ENCODE measurements at places on chromosomes 12 and 14. TPM values are rescaled to one million over a fixed set of nuclear protein-coding genes. Genes with fewer than 3 reads are reported as not detected.

DNA sequence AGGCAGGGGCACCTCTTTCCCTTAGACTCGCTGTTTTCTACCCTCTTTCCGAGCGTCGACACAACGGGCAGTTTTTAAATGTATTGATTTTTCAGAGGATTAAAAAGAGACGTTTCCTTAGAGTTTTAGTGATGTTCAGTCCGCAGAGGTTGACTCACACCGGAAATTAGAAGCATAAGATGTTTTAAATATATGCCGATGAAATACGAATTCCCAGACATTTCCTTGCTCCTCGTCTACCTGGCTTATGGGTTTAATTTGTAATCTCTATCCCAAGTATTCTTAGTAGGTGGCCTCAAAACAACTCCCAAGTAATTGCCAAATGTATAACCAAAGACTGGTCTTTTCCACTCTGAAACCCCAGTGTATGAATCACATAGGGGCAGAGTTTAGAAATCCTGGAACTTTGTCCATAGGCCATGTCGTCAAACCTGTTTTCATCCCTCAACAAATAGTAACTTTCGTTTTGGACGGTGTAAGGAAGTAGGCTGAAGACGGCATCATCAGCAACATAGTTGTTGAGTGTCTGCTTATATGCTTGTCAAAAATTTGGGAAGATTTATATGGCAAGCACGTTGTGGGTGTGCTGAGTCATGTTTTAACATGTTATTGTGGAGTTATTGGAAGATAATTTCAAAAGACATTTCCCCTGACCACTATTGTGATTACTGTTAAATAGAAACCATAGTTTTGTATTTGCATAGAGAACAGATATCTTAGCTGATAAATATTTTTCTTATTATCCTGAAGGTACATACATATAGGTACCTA is 824 bp downstream of the TBK1 start:
- H3K27me3 ChIP-seq: no peaks in the 10 kb centered on the region
- H3K4me1 ChIP-seq: peaks cover 10% of the 10 kb centered on the region
- H3K4me3 ChIP-seq: peak overlapping the region; percentile 91
- DNase-seq: peak; percentile 21
- peaks cover 6% of the 10 kb centered on the region for H3K36me3 ChIP-seq

DNA sequence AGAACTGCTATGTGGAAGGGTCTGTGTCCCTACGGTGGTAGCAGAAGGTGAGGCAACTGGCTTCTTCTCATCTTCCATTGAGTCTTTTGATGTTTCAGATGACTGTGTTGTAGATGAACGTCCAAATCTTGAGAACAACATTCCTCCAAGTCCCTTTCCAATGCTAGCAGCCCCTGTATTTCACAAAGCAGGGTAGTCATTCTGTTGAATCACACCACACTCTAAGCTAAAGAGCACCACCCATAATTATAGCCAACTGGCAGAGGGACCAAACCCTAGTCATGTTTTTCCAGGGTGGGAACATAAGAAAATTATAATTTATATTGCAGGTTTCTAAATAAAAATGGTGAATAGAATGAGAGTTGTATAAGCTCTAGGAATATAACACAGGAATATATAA is 98.7 kb downstream of the DDHD1 start:
- no peak overlapping the region for H3K27ac ChIP-seq
- DNase-seq: no peak
- no peaks in the 10 kb centered on the region for H3K36me3 ChIP-seq
- no peaks in the 10 kb centered on the region for H3K27me3 ChIP-seq
- no peaks in the 10 kb centered on the region for H3K4me1 ChIP-seq

DNA sequence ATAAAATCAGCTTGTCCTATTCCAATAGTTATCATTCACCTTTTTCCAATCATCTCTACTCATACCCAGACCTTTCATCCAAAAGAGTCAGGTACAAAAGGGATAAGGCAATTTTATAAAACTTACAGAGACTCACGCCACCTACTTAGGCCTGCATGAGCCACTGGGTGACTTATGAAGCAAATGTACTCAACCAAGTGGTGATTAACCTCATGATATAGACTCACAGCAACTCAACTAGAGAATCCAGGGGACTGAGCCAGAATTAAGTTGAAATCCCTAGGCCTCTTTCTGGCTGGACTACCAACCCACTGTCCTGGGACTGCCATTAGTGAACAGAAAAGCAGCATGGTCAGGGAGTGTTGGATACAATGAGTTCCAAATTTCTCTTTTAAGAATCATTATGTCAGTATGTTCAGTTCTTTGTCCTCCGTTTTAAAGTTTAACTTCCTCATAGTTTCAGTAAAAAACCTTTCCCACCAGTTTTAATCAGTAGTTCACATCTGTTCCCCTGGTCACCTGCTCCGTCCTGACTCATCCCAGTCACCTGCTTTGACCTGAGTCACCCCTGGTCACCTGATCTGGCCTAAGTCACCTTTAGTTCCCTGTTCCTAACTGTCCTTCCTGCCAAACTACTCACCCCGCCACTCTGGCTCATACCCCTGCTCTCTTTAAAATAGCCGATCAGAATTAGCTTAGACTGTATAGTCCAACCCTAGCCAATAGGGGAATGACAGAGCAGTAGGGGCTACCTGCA is 36.8 kb downstream of the SPTSSA start:
- DNase-seq: no peak
- H3K36me3 ChIP-seq: no peaks in the 10 kb centered on the region
- H3K4me1 ChIP-seq: no peaks in the 10 kb centered on the region
- no peaks in the 10 kb centered on the region for H3K27me3 ChIP-seq

- no peaks in the 10 kb centered on the region for H3K4me1 ChIP-seq
- no peak overlapping the region for H3K27ac ChIP-seq
- no peak for DNase-seq
- H3K4me3 ChIP-seq: no peak overlapping the region
- no peaks in the 10 kb centered on the region for H3K36me3 ChIP-seq
- no peaks in the 10 kb centered on the region for H3K27me3 ChIP-seq
These were observed 135.8 kb upstream of the SCAF11 start for GRCh38 chr12:46126050-46126727.

- no peaks in the 10 kb centered on the region for H3K27me3 ChIP-seq
- DNase-seq: no peak
- H3K36me3 ChIP-seq: no peaks in the 10 kb centered on the region
- H3K27ac ChIP-seq: no peak overlapping the region
- peaks cover 16% of the 10 kb centered on the region for H3K4me1 ChIP-seq
- H3K4me3 ChIP-seq: no peak overlapping the region
These were observed 19.2 kb downstream of the PACS2 start for GRCh38 chr14:105333613-105334364.

DNA sequence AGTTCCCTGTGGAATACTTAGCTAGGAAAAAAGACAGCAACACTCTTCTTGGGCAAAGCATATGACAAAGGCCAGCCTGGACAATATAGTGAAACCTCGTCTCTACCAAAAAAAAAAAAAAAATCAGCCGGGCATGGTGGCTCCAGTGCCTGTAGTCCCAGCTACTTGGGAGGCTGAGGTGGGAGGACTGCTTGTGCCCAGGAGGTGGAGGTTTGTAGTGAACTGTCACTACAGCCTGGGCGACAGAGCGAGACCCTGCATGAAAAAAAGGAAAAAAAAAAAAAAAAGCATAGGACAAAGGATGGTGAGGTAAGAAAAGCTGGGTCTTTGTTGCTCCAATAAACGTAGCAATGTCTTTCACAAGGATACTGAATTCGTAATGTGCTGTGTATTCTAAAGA is 1.1 kb downstream of the TXNDC16 start:
- peak overlapping the region; percentile 76 for H3K27ac ChIP-seq
- H3K36me3 ChIP-seq: no peaks in the 10 kb centered on the region
- DNase-seq: no peak
- H3K4me1 ChIP-seq: peaks cover 21% of the 10 kb centered on the region

DNA sequence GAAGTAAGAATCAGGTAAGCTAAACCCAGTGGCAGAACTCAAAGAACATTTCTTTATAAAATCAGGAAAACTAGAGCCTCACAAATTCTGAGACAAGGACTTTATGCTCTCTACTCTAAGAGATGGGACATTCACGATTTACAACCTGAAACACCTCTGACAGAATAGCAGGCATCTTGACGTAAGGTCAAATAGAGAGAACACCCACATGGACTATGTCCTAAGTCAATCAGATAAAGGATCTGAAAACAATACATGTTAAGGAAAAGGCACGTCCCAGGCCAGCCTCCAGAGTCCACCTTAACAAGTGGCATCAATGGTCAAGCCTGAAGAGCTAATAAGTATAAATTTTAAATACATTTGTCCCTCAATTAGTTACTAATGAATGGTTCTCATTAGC is 39.9 kb upstream of the SYCP3 start:
- no peak overlapping the region for H3K27ac ChIP-seq
- H3K4me3 ChIP-seq: no peak overlapping the region
- H3K27me3 ChIP-seq: no peaks in the 10 kb centered on the region
- no peak for DNase-seq

- H3K4me3 ChIP-seq: peak overlapping the region; percentile 60
- peaks cover 40% of the 10 kb centered on the region for H3K27me3 ChIP-seq
- no peak overlapping the region for H3K27ac ChIP-seq
- H3K4me1 ChIP-seq: no peaks in the 10 kb centered on the region
- DNase-seq: peak; percentile 69
These were observed 10.9 kb upstream of the KRT77 start for GRCh38 chr12:52713960-52714886.

GRCh38 chr14:98949481-98950135 is 322.4 kb downstream of the BCL11B start:
- no peak overlapping the region for H3K4me3 ChIP-seq
- no peak overlapping the region for H3K27ac ChIP-seq
- no peaks in the 10 kb centered on the region for H3K27me3 ChIP-seq
- H3K4me1 ChIP-seq: no peaks in the 10 kb centered on the region
- H3K36me3 ChIP-seq: no peaks in the 10 kb centered on the region
- DNase-seq: no peak

DNA sequence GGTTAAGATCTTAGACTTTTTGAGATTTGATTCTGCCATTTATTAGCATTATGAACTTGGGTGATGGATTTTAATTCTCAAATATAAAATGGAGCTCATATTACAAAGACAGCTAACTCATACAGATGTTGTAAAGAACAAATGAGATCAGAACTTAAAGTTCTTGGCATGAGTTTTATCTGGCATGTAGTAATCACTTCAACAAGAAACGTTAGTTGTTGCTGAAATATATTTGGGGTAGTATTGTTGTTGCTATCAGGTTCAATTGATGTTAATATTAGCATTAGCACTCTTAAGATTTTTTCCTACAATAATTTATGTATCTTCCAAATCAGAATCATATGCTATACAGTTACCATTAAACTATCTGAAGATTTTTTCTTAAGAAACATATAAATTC is 71.0 kb downstream of the SLC6A15 start:
- H3K4me1 ChIP-seq: no peaks in the 10 kb centered on the region
- H3K36me3 ChIP-seq: no peaks in the 10 kb centered on the region
- no peak overlapping the region for H3K27ac ChIP-seq
- no peak overlapping the region for H3K4me3 ChIP-seq

DNA sequence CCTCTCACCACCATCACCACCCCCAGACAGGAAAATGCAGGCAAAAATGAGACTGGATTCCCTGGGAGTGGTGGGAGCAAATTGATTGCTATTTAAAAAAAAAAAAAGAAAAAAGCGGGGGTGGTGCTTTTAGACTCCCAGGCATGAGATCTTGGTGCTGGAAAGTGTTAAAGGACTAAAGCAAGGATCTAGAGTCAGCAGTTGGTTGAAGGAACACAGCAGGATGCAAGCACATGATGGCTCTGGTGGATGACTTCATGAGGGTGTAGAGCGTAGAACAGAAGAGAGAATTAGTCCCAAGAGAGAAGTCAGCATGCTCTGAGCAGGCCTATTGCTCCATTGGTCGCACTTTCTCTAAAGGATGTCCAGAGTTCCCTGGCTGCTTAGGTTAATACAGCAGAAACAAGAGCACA is 183.8 kb upstream of the HMGA2 start:
- no peak overlapping the region for H3K4me3 ChIP-seq
- DNase-seq: no peak
- H3K27ac ChIP-seq: no peak overlapping the region

DNA sequence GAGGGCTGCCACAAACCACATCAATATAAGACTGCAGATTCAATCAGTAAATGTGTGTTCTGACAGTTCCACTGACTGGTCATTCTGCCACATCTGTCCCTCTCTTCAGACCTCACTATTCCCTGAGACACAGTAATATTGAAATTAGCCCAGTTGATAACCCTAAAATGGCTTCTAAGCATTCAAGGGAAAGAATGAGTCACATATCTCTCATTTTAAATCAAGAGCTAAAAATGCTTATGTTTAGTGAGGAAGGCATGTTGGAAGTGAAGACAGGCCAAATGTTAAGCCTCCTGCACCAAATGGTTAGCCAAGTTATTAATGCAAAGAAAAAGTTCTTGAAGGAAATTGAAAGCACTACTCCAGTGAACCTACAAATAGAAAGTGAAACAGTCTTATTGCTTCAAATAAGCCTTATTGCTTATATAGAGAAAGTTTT is 24.5 kb upstream of the KIF21A start:
- no peaks in the 10 kb centered on the region for H3K4me1 ChIP-seq
- no peak for DNase-seq
- H3K36me3 ChIP-seq: no peaks in the 10 kb centered on the region
- H3K27me3 ChIP-seq: no peaks in the 10 kb centered on the region
- no peak overlapping the region for H3K27ac ChIP-seq

The GNS gene
- 33.7 TPM for total RNA-seq

The SRRM4 gene
- 0.63 TPM for total RNA-seq

The GLT8D2 gene
- 8.5 TPM for total RNA-seq

The C3AR1 gene
- not detected for total RNA-seq

The CLEC2A gene
- not detected for total RNA-seq

The KCNJ8 gene
- 2.3 TPM for total RNA-seq

All from GM23338 (cell line).